ENCODE measurements at places on chromosomes 6 and 20.

- no peak for DNase-seq
Measured at GRCh38 chr20:47674686-47675085, 110.6 kb downstream of the SULF2 start.

DNA sequence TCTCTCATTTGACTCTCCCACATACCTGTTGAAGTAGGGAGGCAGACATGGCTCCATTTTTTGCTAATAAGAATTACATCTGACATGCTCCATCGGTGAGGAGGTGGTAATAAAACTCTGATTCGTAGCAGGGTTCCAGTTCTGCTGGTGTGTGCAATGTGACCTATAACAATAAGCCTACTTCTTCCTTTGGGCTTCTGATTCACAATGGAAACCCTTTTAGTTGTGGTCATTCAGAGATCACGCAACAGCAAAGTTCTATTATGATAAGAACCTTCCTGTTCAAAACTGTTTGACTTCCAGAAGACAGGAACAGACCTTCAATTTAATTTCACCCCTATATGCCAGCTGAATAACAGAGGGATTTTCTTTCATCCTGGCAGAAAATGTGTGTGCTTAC lies 31.4 kb upstream of the GSTA4 start:
- no peak for DNase-seq

DNA sequence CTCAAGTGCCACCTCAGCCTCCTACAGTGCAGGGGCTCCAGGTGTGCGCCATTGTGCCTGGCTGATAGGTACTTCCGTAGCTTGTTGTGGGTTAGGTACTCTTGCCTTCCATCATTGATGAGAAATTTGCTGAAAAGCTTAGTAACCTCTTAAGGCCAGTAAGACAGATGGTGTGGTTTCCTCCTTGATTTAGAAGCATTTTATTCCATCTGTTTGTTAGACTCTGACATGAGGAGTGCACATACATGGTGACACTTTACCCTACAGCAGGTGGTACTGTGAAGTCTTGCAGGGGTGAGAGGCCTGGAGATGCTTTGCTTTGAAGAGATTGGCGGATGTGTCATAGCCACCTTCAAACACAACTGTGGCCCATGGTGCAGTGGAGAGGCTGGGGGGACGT lies 14.8 kb upstream of the MTG2 start:
- DNase-seq = no peak

DNA sequence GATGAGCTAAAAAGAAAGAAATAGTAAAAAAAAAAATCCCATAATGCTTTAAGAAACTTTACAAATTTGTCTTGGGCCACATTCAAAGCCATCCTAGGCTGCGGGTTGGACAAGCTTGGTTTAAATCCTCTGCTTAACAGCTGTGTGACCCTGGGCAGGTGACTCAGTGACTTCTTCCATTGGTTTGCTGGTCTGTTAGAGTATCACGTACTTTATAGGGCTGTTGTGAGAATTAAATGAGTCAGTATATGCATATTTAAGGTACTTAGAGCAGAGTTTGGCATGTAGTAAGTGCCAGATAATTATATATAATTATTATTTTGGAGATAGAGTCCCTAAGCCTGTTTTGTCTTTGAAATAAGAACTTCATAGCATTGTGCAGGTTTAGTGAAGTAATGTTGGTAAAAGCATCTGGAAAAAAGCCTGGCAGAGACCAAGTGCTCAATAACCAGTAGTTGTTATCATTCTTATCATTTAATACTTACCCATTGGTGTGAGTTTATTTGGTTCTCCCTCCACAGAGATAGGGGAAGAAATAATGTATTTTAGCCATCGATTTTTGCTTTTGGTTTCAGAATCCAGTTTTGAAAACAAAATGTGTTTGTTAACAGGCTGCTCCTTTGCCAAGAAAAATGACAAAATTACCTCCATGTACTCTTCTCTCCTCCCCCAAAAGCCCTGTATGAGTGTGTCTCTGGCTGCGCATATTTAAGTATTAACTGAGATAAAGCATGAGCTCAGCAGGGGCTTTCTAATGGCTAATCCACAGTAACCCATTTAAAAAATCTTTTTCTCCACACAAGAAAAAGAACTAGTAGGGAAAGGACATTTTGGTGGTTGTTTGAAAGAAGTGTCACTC lies 67.2 kb downstream of the FOXO3 start:
- DNase-seq = no peak

- no peak for DNase-seq
Measured at GRCh38 chr20:43726811-43727338, at the start of gene GTSF1L. Gene GTSF1L (minus strand): TSS chr20:43727002. CDS start chr20:43726694, 308 bp downstream.

DNA sequence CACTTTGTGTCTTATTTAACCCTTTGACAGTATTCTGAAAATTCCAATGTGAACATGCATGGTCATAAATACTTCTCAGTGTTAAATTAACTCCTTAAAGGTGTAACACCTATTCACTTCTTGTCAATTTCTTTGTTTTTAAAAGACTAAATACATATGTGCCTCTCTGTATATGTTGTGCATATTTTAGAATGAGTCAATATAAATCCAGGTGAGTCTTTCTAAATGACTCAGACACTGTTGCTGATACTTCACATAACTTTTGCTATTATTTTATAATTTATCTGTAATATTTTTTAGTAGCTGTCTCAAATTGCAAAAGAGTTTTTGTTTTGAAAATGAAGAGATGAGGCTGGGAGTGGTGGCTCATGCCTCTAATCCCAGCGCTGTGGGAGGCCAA lies 36.0 kb downstream of the TIAM2 start:
- DNase-seq = no peak

DNA sequence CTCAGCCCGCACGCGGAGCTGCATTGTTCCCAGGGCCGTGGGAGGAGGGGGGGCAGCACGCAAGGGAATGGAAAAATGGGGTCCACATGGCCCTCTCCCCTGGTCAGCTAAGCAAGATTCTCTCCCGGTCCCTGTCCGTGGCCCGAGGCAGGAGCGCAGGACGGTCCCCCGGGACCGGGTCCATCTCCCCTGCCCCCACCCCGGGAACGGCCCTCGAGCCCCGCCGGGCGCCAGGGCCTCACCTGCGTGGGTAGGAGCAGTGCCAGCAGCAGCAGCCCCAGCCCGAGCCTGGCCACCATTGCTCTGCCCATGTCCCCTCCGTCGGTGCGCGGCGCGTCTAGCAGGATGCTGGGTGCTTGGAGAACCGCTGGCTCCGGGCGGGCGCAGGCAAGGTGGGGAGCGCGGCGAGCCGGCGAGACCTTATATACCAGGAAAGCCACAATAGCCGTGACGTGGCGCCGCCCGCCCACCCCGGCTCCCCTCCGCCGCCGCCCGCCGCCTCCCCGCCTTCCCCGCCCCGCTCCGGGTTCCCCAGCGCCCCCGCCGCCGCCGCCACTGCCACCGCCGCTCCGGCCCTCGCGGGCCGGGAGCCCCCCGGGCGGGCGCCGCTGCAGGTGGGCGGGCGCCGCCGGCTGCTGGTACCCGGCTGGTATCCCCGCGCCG lies at the start of gene CD24:
CD24 (minus strand) TSS at position 394 of the 663 bp plus-strand sequence; CDS start at position 311, 83 bp downstream.
- no peak for DNase-seq

DNA sequence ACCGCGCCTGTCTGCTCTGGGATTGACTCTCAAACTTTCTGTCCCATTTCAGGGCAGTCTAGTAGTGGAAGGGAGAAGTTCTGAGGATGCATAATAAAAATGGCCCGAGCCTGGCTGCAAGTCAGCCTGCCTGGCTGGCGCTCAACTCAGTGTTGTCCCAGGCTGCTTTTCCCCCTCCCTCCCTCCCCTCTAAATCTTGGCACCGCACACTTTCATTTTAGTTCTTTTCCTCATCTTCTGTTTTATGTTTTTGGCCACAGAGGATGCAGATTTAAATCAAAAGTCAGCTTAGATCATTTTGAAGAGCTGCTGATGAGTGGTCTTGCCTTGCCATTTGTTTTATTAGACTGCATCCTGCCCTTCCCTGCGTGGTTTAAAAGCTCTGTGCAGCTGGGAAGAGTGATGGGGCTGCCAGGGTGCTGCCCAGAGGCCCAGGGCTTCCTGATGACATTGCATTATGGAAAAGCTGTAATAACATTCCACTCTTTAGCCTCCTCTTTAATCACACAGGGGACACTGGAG lies 6.5 kb upstream of the UQCC2 start:
- DNase-seq = no peak

GRCh38 chr6:131968656-131969055 lies 17.5 kb upstream of the CCN2 start:
- DNase-seq = no peak

DNA sequence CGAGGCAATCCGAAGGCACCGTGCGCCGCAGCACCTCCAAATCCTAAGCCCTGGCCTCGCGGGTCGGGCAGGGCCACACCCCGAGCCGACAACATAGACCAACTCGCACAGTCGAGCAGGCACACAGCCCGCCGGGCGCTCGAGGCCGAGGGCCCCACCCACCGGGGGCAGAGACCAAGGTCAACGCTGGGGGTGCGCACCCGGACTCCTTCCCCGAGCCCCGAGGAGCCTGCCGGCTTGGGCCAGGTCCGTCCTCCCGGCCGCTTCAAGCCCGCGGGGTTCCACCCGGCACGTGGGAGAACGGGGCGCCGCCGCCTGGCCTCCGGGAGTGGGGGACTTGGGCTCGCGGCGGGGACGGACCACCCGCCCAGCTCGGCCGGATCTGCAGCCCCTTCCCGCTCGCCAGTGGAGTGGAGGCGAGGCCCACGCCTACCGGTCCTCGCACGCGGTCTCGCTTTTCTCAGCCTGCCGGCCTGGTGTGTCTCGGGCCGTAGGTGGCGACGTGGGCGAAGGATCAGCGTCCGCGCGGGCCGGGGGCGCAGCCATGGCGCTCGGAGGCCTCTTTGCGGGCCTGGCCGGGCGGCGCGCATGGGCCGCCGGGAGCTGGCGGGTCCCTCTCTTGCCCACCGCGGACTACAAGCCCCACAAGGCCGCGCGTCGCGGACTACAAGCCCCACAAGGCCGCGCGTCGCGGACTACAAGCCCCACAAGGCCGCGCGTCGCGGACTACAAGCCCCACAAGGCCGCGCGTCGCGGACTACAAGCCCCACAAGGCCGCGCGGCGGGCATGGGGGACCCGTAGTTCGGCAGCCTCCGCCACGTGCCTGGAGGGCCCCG lies at the start of gene UCKL1:
UCKL1 (minus strand) TSS at position 590 of the 837 bp plus-strand sequence; CDS start at position 546, 44 bp downstream.
- DNase-seq = peak; percentile 89

- DNase-seq = no peak
Measured at GRCh38 chr20:50125279-50125678, 12.3 kb upstream of the UBE2V1 start.

Measured in T follicular helper cell (primary cell).